ENCODE measurements at places on chromosomes 2 and 18.

DNA sequence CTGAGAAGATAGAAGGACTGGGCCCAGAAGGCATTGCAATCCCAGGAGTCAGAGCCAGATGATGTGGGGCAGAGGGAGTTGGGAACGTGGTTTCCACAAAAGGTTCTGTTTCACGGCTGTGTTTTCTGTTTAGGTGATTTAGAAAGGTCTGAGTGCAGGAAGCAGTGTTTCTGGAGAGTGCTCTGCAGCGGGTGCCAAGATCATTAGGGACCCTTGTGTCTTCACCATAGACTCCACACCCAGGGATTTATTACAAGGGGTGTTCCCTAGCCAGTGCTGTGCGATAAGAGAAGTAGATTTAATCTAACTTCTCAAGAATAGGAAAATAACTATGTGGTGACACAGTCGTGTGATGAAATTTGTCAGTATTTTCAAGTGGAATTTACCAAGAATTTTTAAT is 221.1 kb upstream of the TPO start:
- no peak for DNase-seq

GRCh38 chr2:63268946-63269345 is 218.3 kb downstream of the OTX1 start:
- DNase-seq, result no peak

DNA sequence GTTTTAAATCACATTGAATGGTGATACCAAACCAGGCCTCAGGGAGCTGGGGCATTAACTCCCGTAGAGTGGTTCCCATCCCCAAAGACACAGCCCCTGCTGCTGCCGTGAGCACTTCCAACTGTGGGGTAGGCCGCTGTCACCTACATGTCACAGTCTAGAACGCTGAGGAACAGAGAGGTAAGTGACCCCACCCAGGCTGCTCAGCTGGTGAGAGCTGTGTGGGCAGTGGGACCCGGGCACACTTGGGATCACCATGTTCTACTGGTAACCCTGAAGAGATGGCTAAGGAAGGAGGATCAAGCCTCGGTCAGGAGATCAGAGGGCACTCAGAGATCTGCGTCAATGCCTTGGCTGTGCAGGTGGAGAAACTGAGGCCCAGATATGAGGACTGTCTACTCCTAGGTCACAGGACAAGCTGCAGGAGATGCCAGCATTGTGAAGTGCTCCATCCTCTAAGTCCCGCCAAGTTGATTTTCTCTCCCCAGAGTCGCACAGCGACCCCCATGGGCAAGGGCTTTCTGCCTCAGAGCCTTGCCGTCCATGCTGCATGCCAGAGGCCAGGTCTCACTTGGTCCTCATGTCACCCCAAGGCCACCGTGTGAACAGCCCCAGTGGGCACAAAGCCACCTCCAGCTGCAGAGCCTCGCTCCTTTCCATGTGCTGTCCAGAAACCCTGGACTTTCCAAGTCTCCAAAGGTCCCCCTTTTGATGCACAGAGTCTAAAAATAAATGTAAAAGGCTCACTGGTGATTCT is 144.2 kb upstream of the OTOS start:
- no peak for DNase-seq

- no peak for DNase-seq
Observed at GRCh38 chr2:136185981-136186776, 68.2 kb upstream of the CXCR4 start.

DNA sequence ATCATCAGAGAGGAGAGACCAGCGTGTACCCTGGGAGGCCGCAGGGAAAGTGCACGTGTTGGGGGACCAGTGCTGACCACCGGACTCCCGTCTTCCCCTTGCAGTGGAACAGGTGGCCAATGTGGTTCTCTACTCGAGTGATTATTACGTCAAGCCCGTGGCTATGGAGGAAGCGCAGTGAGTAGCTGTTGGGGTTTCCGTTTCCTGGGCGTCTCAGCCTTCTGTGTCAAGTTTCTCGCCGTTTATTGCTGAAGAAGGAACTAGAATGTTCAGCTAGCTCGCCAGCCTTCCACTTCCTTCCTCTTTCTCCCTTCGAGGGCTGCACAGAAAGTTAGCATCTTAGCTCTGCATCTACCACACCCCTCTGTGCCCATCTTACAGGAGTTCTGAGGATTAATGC is 22.8 kb upstream of the DGKD start:
- DNase-seq, result peak; percentile 73
